Fibroblast of skin of abdomen (primary cell): ENCODE measurements at places on chromosomes 11 and 22.

DNA sequence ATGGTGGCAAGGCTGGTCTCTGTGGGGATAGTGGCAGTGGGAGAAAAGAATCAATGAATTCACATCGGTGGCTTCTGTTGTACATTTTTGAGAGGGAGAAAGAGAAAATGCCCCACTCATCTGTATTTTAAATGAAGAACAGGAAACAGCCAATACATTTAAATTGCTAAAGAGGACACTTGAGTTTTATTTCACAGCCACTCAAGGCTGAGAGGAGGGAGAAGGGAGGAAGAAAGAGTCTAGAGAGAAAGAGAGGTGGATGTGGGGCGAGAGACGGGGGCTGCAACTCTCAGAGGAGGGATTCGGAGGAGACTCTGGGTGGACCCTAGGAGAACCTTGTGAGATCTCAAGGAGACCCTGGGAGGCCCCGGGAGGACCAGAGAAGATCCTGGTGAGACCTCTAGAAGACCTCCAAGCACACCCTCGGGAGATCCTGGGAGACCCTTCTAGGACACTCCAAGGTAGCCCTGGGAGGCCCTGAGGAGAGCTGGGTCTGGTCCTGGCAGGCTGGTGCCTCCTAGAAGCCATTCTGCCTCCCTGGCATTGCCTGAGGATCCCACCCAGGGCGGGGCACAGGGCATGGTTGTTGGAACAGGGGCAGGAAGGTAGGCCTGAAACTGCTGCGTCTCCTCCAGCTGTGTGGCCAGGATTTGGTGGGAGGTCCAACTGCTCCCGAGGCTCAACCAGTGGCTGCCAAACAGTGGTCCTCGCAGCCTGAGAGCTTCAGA is 91.0 kb upstream of the SHISAL1 start:
- DNase-seq, result no peak

- no peak for DNase-seq
These were observed 199.9 kb downstream of the IGLL1 start for GRCh38 chr22:23380230-23380573.

- no peak for DNase-seq
These were observed 1.5 kb downstream of the MAP6 start for GRCh38 chr11:75667255-75667830.

GRCh38 chr22:34587357-34588356 is 478.3 kb upstream of the ISX start:
- no peak for DNase-seq

GRCh38 chr22:27100789-27101188 is 443.4 kb downstream of the MIAT start:
- DNase-seq, result peak; percentile 91

DNA sequence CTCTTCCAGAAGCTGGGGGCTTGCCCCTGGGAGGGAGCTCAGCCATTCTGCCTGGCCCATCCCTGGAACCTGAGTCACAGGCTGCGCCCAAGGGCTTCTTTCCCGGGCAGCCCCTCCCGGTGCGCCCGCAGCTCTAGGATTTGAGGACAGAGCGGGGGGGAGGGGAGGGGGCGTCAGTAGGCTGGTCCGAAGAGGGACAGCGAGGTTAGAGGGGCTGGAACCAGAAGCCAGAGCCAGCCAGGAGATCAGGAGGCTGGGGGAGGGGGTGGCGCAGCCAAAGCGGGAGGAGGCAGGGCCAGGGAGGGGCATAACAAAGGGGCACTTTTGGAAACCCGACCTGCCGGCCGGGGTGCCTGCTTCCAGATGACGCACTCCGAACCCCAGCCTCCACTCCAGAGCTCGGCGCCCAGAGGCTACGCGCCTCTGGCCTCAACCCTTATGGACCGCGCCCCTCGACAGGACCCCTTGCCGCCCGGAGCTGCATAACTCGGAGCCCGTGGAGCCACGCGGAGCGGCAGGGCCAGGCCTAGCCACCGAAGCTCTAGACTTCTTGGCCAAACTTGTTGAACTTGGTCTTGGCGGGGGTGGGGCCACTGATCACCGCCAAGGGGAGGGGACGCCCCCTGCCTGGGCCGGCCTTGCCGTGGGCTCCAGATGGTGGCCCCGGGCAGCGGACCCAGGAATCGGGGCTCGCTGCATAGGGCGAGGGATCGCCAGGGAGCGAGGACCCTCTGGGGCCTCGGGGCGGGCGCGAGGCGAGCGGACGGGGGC is 744 bp downstream of the PACSIN3 start:
- DNase-seq, result peak; percentile 45

GRCh38 chr22:17214416-17215043 is 4.7 kb downstream of the ADA2 start:
- DNase-seq, result no peak

GRCh38 chr11:122775675-122776271 is 62.5 kb upstream of the CRTAM start:
- no peak for DNase-seq

GRCh38 chr22:49082451-49082850 is 745.2 kb downstream of the BRD1 start:
- no peak for DNase-seq

- DNase-seq, result no peak
These were observed 373.4 kb downstream of the JRKL start for GRCh38 chr11:96763244-96763643.

DNA sequence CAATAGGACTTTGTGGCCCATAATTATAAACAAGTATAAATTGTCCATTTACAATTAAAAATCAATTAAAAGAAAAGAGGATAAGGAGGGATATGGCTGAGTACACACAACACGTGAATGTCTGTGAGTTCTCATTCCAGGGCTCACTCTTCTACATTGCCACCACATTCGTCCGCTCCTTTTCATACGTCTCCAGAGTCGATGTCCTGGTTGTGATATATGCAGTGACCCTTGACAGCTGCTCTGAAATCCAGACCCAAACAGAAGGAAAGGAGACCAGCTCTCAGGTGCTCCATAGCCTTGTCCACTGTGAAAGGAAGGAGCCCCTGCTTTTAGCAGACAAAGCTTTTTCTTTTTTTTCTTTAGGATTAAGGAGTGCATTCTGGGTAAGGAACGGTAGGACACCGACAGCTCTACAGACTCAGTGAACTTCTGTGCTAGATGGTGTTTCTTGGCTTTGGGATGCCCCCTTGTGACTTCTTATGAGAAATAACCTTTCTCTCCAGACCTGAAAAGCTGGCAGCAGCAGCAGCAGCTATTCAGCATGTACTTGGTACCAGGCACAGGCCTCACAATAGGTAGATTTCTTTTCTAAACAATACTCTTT is 19.7 kb upstream of the DNAJB13 start:
- peak; percentile 72 for DNase-seq

DNA sequence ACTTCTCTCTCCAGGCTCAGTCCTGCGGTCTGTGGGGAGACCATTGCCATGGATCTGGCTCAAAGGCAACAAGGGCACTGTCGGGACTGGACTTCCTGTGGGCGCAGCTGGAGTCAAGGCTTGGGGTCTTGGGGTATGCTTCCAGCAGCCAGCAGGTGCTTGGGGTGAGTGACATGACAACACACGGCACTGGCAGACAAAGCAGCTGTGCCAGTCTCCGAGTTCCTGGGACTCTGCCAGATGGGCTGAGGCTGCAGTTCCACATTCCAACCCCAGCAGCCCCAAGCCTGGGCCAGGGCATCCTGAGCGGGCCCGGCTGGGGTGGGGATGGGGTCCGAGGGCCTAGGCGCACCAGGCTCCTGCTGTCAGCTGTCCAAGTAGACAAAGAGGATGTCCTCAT is 12.3 kb downstream of the GUCD1 start:
- DNase-seq, result no peak

GRCh38 chr11:123443851-123444623 is 14.0 kb downstream of the GRAMD1B start:
- DNase-seq, result no peak

DNA sequence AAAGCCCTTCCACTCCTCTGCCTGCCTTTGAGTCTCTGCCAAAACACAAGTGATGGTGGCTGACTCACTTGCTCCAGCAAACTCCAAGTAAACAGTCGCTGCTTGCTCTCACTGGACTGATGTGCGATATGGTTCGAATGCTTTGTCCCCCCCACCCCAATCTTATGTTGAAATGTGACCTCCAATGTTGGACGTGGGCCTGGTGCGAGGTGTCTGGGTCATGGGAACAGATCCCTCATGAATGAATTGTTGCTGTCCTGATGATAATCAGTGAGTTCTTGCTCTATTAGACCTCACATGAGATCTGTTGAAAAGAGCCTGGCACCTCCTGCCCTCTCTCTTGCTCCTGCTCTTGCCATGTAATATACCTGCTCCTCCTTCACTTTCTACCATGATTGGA is 747.9 kb downstream of the OPCML start:
- peak; percentile 39 for DNase-seq

- DNase-seq, result peak; percentile 51
These were observed 79.3 kb downstream of the ADAMTS15 start for GRCh38 chr11:130527636-130528297.

- DNase-seq, result peak; percentile 3
These were observed 165.6 kb downstream of the SHANK2 start for GRCh38 chr11:71086687-71087258.

- no peak for DNase-seq
These were observed 14.4 kb upstream of the PVALB start for GRCh38 chr22:36831206-36831605.

GRCh38 chr11:27991736-27992135 is 116.2 kb downstream of the KIF18A start:
- no peak for DNase-seq

- no peak for DNase-seq
These were observed 6.5 kb downstream of the MAPK8IP2 start for GRCh38 chr22:50606946-50607658.

DNA sequence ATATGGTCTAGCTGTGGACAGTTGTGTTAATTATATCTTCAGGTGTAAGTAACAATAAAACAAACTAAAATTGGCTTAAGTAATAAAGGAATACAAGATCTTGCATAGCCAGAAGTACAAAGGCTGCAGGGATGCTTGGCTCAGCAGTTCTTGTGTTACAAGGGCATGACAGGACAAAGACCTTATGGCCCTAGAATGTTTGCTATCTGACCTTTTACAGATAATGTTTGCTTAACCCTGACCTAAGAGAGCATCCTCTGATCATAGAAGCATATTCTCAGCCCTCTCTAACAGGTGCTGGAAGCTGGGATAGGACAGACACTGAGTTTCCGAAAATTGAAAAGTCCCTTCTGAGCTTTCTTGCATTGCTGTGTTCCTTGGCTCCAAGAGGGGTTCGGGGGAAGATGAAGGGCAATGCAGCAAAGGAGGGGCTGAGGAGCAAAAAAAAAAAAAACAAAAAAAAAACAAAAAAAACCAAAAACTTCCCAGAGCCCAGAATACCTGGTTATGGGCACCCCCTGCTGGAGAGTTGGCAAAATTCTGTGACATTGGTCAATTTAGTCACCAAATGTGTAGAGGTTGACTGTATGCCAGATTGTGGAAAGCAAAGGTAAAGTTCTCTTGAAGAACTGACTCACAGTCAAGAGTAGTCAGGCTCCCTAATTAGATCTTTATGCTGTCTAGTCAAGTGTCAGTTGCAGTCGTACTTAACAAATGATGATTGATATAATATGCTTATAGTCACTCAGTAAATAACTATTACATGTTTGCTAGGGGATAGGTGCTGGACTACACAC is 10.4 kb upstream of the HIKESHI start:
- DNase-seq, result peak; percentile 50

DNA sequence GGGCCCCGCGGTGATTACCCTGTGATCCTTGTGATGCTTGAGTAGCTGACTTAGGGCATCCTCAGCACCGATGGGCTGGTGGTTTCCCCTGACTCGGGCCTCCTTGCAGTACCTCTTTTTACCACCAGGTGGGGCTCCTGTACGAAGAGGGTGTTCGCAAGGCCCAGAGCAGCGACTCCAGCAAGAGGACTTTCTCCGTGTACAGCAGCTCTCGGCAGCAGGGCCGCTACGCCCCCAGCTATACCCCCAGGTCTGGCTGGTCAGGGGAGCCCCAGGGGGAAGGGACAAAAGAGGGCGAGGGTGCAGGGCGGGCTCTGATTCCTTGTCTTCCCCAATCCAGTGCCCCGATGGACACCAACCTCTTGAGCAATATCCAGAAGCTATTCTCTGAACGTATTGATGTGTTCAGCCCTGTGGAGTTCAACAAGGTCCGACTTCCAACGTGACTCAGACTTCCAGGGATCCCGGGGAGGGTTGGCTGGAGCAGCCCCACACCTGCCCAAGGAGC is 1.3 kb upstream of the TM7SF2 start:
- peak; percentile 69 for DNase-seq

- no peak for DNase-seq
These were observed 29.2 kb downstream of the USP35 start for GRCh38 chr11:78217650-78218541.

- no peak for DNase-seq
These were observed 79.8 kb downstream of the TEAD1 start for GRCh38 chr11:12754021-12754420.

GRCh38 chr22:25545672-25546071 is 18.8 kb upstream of the GRK3 start:
- no peak for DNase-seq

DNA sequence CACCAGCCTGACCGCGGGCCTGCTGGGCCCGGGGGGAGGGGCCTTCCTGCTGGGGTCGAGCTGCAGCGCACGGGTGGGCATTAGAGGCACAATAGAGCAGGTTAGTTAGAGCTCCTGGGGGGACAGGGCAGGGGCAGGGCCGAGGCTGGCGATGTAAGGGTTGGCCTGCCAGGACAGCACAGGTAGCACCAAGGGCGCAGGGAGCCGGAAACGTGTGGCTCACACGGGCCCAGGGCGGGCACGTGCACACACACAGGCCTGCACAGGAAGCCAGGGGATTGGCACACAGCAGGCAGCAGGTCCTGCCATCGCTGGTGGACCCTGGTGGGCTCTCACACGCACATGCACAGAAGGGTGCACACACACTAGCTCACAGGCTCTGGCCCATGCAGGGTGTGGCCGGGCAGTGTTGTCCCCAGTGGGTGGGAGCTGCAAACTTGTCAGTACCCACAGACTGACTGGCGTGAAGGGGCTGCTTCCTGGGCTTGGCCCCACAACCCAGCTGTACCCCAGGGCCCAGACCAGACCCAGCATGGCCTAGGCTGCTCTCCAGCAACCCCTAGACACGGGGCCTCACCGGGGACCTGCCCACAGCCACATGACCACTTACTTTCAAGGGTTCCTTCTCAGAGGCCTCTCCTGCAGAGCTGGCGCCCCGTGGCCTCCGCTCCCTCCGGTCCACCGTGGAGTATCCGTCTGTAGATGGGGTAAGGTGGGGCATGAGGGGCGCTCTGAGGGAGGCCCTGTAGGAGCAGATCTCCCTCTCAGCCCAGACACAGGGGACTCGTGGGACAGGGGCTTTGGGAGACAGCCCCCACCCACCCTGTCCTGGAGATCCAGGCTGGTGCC is 29.9 kb upstream of the TXNRD2 start:
- DNase-seq, result no peak
